ENCODE measurements at places on chromosomes 2 and 18. TPM values are rescaled to one million over a fixed set of nuclear protein-coding genes. Genes with fewer than 3 reads are reported as not detected.

CACNB4 gene
- total RNA-seq = 0.12 TPM

PREB gene
- total RNA-seq = 89.5 TPM

PHOSPHO2 gene
- 9.3 TPM for total RNA-seq

CFAP210 gene
- not detected for total RNA-seq

PCARE gene
- total RNA-seq = not detected

KLHL41 gene
- not detected for total RNA-seq

BUB1 gene
- 147 TPM for total RNA-seq

SERPINB13 gene
- not detected for total RNA-seq

SCG2 gene
- total RNA-seq = 2.9 TPM

ASB18 gene
- not detected for total RNA-seq

- no peak for DNase-seq
These were observed 5.3 kb upstream of the NPPC start for GRCh38 chr2:231931481-231931915.

- no peak for DNase-seq
These were observed 10.5 kb downstream of the ATG16L1 start for GRCh38 chr2:233261819-233262555.

- DNase-seq = no peak
These were observed 22.6 kb downstream of the SEPTIN10 start for GRCh38 chr2:109591206-109591605.

DNA sequence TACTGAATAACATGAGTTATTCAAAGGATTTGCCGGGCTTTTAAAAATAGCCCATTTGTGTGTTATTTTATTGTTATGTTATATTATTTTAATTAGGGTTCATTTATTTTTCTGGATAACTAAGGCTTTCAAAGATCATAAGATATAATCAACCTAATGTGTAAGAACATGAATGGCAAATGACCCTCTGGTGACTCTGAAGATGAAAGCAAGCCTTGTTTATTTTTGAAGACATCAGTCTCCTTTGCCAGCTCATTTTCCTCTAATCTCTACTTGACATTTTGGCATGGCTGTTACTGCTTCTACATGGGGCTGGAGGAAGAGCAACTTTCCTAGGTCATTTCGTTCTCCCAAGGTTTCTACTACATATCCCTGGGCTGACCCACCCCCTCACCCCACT lies 10.6 kb downstream of the FAP start:
- DNase-seq = no peak

GRCh38 chr2:71457923-71458322 lies 4.6 kb downstream of the DYSF start:
- no peak for DNase-seq

DNA sequence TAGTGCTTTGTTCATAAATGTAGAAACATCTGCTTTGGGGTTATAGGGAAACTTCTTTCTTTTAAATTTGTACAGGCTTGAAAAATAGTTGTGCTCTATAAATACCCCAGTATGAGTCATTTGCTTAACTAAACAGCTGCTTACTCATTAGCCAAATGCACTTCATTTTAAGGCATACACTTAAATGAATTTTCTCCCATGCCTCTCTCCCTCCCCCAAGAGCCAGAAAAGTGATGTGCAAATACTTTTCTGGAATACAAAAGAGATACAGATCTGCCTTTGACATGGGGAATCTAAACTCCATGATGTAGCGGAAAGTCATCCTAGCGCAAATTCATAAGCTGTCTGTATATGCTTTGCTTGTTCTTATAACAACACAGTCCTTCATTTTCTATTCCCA lies 469.4 kb downstream of the DLGAP1 start:
- DNase-seq = no peak

DNA sequence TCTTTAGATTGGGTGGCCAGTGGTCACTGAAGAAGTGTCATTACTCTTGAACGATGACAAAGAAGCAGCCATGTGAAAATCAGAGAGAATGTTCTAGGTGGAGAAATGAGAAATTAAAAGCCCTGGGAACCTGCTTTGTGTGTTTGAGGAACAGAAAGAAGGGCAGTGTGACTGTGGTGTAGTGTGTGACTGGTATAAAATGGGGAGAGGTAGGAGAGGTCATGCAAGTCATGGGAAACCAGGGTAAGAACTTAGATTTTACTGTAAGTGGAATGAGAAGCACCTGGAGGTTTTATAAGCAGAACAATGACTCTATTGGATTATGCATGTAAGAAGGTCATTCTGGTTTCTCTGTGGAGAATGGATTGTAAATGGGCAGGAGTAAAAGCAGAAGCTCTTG lies 12.2 kb downstream of the ICOS start:
- DNase-seq = no peak

GRCh38 chr18:76502551-76502950 lies 7.5 kb upstream of the ZNF516 start:
- no peak for DNase-seq

GRCh38 chr2:190119257-190119656 lies 56.7 kb upstream of the MSTN start:
- DNase-seq = peak; percentile 62

GRCh38 chr18:8290913-8291312 lies 318.3 kb upstream of the RAB12 start:
- no peak for DNase-seq

- DNase-seq = no peak
These were observed 513.5 kb downstream of the CMPK2 start for GRCh38 chr2:6352247-6352646.

DNA sequence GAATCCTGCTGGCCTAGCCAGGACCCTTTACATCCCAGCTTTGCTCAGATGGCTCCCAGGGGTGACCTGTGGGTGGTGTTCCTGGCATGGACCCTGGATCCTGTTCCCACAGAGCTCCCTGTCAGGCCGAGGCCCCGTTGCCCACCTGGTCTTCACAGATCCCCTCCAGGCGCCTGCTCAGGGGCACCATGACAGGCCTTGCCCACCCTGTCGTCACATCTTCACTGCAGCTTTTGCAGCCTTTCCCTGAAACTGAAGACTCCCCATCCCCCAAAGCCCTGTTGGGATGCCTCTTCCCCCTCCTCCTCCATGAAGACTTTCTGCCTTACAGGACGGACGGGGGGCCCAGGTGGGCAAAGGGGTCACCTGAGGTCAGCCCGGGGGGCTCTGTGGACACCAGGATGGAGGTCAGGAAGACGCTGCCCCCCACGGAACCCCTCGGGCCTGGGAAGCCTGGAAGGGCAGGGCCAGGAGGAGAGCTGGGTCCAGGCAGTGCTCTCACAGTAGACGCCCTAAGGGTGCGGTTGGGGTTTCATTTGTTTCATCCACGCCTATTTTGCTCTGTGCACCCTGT lies 13.0 kb upstream of the KIF1A start:
- no peak for DNase-seq

DNA sequence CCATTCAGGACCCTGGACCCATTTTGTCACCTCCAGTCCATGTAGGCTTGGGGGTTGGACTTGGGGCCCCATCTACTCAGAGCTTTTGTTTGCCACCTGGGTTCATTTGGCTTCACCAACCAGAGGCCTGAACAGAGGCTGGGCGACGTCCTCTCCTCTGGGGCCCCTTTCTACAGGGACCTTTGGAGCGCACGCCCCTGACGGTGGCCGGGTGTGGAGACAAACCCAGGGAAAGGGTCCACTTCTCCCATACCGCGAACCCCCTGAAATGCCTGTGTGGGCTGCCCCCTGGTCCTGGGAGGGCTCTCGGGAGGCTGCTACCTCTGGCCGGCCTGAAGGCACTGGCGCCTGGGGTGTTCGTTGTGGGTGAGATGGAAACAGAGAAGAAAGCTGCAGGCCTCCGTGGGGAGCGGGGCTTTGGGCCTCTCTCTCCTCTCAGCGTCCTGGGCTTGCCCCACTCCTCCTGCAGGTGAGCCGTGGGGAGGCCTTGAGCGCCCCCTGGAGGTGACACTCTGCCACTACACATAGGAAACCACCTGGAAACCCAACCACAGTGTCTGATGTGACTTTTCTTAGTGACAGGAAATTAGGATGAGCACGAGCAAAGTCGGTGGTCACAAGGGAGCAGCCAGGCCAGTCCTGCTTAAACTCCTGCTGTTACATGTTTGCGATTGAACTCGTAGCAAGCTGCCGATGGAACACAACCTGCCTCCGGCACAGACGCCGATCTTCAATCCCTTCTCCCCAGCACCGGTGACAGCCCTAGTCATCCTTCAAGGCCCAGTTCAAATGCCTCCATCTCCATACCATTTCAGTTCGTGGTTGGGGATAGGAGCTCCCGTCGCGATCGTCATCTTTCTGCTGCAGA lies 12.0 kb upstream of the NTSR2 start:
- peak; percentile 67 for DNase-seq

- no peak for DNase-seq
These were observed 36.6 kb upstream of the PRLH start for GRCh38 chr2:237529452-237530402.

DNA sequence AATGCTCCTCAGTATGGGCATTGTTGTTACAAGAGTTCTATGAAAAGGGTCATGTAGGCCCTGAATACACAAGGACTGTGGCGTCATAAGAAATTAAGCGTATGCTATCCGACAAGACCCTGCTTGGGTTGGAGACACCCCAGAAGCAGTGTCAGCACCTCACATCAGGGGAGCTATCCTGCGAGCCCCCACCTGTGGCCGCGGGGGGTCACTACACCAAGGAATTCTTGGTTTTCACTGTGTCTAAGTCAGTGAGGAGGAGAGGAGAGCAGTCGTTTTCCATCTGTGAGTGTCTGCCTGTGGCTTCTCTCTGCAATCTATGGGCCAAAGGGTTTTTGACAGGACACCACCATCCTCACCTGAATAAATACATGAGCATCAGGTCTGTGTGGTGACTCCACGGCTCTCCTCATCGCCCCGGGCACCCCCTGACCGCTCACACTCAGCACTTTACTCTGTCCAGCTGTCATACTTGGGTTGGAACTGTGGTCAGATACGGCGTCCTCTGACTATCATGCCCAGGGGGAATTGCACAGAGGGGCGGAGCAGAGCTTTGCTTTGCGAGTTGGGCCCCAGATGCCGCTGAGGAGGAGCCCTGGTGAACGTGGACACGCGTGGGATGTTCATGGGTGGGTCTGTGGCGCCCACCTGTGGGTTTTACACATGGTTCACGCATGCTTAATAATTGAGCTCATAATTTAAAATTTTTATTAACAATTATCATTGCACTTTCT lies 235.5 kb downstream of the MYT1L start:
- no peak for DNase-seq

DNA sequence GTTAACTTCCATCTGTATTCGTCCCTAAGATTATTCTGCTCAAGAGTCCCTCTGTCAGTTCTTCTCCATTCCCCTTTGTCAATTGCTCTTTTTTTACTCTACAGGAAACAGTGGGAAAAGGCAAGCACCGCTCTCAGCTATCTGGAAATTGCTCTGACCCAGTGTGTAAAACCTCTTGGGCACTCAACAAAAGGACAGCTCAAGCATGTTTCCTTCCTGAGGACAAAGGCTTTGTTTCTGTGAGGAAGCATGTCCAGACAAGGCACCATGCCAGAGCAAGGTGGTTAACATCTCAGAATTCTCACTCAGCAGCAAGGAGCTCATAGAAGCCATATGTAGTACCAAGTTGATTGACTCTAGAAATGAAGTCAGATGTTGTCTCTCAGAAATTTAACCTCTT lies 735.6 kb downstream of the TSN start:
- no peak for DNase-seq

GRCh38 chr2:220628252-220628651 lies 943.9 kb downstream of the EPHA4 start:
- no peak for DNase-seq

DNA sequence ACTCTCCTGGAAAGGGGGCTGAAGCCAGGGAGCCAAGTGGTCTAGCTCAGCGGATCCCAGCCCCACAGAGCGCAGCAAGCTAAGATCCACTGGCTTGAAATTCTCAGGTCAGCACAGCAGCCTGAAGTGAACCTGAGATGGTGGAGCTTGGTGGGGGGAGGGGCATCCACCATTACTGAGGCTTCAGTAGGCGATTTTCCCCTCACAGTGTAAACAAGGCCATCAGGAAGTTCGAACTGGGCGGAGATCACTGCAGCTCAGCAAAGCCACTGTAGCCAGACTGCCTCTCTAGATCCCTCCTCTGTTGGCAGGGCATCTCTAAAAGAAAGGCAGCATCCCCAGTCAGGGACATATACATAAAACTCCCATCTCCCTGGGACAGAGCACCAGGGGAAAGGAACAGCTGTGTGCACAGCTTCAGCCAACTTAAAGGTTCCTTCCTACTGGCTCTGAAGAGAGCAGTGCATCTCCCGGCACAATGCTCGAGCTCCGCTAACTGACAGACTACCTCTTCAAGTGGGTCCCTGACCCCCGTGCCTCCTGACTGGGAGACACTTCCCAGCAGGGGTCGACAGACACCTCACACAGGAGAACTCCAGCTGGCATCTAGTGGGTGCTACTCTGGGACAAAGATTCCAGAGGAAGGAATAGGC lies 282.3 kb upstream of the EPC2 start:
- no peak for DNase-seq

DNA sequence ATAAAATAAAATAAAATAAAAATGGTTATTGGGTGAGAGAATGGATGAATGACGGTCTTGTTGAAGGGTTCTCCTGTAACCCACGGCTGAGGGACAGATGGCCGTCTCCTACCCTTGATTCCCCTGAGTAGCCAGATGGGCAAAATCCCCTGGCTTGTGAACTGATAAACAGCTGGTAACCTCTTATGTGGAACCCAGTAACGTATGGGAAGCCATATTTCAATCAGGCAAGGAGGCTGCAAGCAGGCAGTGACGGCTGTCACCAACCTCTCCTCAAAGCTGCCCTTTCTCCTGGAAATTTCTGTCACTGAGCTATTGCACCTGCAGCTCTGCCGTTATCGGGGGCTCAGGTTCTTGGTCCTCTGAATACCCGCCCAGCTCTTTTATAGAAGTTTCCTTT lies 165.3 kb upstream of the SMAD2 start:
- DNase-seq = no peak

- DNase-seq = no peak
These were observed 72.0 kb downstream of the KCNE4 start for GRCh38 chr2:223123855-223124610.

GRCh38 chr18:42576124-42576523 lies 539.4 kb downstream of the RIT2 start:
- DNase-seq = no peak

- DNase-seq = no peak
These were observed 8.6 kb downstream of the ARHGEF33 start for GRCh38 chr2:38898256-38898655.

GRCh38 chr2:69390001-69390400 lies 3.0 kb upstream of the GFPT1 start:
- no peak for DNase-seq

DNA sequence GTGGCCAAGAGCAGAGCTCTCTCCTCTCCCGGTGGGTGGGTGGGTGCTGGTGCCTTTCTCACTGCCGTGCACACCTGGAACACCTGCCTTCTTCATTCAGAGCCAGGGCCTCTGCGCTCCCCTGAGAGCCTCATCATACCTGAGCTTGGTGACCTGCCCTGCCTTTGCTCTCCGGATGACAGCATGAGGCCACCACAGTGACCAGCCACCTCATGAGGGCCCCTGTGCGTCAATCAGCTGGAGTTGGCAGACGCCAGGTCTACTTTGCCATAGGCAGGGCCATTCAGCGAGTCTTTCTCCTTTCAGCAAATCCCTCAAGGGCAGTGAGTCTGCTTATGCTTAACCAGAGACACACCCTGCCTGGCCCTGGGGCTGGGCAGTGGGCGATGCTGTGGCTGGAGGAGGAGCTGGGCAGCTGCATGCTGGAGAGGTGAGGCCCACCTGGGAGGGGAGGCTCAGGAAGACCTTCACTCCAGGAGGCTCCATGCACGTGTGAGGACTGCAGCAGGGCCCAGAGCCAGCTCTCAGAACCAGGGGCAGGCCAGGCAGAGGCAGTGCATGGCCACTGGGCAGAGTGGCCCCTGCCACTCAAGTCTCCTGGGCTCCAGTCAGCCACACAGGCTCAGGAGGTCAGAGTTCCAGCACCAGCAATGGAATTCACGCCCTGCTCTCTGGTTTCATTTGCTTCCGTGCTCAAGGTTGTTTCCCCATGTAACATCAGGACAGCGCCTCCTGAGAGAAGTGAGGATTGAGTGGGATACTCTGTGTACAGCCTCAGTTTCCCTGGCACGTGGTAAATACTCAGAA lies 417.5 kb upstream of the MYT1L start:
- no peak for DNase-seq

Measured in G401 (cell line).